ENCODE measurements at places on chromosomes 11 and 22.

GRCh38 chr11:73070653-73071052 is 71.5 kb downstream of the FCHSD2 start:
- H3K4me1 ChIP-seq: peaks cover 32% of the 10 kb centered on the region
- H3K27me3 ChIP-seq: no peaks in the 10 kb centered on the region

- peaks cover 13% of the 10 kb centered on the region for H3K4me1 ChIP-seq
- DNase-seq: peak; percentile 27
- H3K36me3 ChIP-seq: no peaks in the 10 kb centered on the region
- H3K27me3 ChIP-seq: peaks cover 2% of the 10 kb centered on the region
Measured at GRCh38 chr22:45999379-45999971, 22.5 kb upstream of the WNT7B start.

GRCh38 chr22:48581796-48582469 is 1245.7 kb downstream of the BRD1 start:
- H3K27ac ChIP-seq: no peak overlapping the region
- no peaks in the 10 kb centered on the region for H3K36me3 ChIP-seq
- no peaks in the 10 kb centered on the region for H3K4me1 ChIP-seq
- DNase-seq: no peak
- peaks cover 9% of the 10 kb centered on the region for H3K27me3 ChIP-seq

DNA sequence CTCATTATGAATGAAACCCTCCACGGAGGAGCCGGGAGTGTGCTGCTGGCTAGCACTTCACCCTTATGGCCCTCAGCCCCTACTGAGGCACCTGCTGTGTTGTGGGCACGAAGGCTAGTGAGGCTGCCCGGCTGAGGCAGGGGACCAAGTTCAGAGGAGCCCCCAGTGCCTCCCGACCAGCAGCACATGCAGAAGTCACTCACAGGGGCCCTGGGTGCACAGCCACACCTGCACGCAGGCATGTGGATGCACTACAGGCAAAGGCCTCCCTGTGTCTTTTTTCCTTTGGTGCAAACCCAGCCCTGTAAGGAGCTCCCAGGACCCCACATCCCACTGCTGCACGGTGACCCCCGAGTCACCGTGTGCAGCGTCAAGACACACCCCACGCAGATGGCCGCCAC is 261.5 kb downstream of the BRD1 start:
- no peak overlapping the region for H3K27ac ChIP-seq
- peak; percentile 20 for DNase-seq
- H3K4me1 ChIP-seq: no peaks in the 10 kb centered on the region

GRCh38 chr11:116731097-116731761 is 41.6 kb downstream of the BUD13 start:
- no peaks in the 10 kb centered on the region for H3K27me3 ChIP-seq
- H3K4me3 ChIP-seq: no peak overlapping the region
- no peak overlapping the region for H3K27ac ChIP-seq
- peaks cover 8% of the 10 kb centered on the region for H3K4me1 ChIP-seq

- peaks cover 11% of the 10 kb centered on the region for H3K27me3 ChIP-seq
- H3K27ac ChIP-seq: no peak overlapping the region
- H3K4me1 ChIP-seq: no peaks in the 10 kb centered on the region
- H3K4me3 ChIP-seq: no peak overlapping the region
- no peak for DNase-seq
- no peaks in the 10 kb centered on the region for H3K36me3 ChIP-seq
Measured at GRCh38 chr11:110081462-110082376, 11.5 kb upstream of the ZC3H12C start.

DNA sequence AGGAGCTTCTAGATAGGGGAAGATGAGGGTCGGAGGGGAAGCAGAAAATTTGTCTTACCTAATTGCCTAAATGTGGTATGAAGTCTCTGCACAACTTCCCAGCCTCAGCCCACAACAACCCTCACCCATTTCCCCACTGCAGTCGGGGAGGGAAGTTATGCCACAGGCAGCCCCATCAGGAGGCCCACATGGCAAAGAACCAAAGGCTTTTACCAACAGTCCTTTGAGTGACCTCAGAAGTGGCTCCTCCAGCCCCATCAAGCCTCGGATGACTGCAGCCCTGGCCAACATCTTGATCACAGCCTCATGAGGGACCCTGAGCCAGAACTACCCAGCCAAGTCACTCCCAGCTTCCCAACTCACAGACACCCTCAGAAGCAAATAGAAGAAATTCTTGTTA is 54.8 kb downstream of the CHST1 start:
- DNase-seq: no peak
- peaks cover 21% of the 10 kb centered on the region for H3K27me3 ChIP-seq
- H3K36me3 ChIP-seq: no peaks in the 10 kb centered on the region
- H3K4me1 ChIP-seq: no peaks in the 10 kb centered on the region

DNA sequence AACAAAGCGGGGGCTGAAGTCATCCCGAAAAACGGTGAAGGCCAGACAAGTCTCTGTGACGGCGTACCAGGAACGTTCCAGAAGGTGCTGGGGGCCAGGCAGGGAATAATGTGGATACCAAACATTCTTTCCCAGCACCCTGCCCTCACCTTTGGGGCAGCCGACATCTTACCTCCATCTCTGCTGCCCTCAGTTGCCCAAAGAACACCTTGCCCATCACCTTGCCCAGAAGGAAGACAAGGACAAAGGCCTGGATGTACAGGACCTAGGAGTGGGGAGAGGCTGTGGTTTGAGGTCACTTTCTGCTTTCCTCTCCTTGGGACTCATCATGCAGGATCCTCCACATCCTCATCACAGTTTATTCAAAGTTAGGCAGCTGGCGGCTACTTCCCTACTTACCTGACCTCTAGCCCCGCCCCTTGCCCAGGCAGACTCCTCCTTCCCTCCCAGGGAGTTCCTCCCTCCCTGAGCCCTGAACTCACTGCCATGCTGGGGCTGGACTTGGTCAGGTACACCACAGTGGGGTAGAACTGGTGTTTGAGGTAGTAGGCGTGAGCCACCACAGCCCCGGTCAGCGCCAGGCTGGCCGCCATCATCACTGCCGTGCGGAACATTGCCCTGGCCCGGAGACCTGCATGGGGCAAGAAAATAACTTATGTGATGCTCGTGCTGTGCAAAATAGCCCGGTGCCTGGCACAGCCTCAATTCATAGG is 1.2 kb downstream of the SYVN1 start:
- H3K27me3 ChIP-seq: no peaks in the 10 kb centered on the region
- peak; percentile 66 for DNase-seq
- H3K27ac ChIP-seq: peak overlapping the region; percentile 100
- peaks cover 4% of the 10 kb centered on the region for H3K36me3 ChIP-seq
- H3K4me3 ChIP-seq: peak overlapping the region; percentile 99

GRCh38 chr11:13008625-13009475 is at the start of gene RASSF10:
Gene RASSF10 (plus strand): TSS chr11:13009316. CDS start chr11:13009577, 261 bp downstream.
- H3K36me3 ChIP-seq: no peaks in the 10 kb centered on the region
- peak; percentile 40 for DNase-seq
- H3K27ac ChIP-seq: no peak within 1 kb of the TSS
- peak within 1 kb of the TSS; percentile 40 for H3K4me3 ChIP-seq

DNA sequence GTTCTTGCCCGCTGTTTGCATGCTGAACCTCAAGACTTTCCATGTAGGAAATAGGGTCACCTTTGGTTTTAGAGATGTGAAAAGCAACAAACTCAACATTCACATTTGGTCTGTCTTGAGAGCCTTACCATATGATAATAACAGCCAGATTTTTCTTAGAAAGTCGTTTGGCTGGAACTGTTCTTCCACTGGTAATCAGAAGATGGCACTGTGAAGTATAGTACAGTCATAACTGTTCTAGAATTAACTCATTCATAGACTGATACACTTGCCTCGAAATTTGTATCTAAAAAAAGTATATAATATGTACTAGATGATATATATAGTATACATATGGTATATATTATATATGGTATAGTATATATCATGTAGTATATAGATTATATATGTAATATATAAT is 12.3 kb downstream of the LUZP2 start:
- H3K27me3 ChIP-seq: no peaks in the 10 kb centered on the region
- no peak for DNase-seq
- no peaks in the 10 kb centered on the region for H3K36me3 ChIP-seq
- no peak overlapping the region for H3K27ac ChIP-seq
- H3K4me3 ChIP-seq: no peak overlapping the region
- H3K4me1 ChIP-seq: no peaks in the 10 kb centered on the region

DNA sequence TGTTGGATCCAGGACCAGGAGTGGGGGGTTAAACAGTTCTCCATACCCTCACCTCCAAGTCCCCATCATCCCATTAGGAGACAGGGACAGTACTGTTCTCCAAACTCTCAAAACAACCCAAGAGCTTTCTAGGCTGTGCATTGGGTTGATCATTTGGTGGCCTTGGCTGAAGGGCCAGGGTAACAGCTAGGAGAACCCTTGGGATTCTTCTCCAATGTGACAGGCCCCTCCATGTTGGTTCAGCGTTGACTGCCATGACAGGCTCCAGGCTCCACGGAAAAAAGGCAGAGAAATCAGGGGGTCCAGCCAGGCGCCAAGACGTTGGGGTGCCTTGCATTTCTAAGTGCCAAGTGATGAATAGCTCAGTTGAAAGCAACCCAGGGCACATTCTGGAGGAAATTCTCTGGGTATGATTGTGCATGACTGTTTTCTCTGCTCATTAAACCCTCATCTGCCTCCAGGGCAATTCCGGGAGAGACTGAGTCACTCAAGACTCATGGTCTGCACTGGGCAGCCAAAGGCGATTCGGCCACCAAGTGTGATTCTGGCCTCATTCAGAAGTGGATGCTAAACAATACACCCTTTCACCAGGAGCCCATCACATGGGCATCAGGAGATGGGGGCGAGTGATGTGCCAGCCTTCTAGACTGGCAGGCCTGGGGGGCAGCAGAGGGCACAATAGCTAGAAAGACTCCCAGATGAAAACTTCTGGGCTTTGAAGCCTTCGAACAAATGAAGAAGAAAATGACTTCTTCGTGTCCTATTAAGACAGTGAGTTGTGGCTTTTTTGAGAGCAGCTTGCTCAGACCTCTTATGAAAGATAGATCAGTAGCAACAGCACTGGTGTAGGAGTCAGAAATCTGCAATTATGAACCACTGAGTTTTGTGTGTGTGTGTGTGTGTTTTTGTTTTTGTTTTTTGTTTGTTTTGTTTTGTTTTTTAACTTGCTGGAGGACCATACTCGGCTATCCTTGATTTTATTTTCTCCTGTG is 27.7 kb downstream of the CD44 start:
- H3K4me3 ChIP-seq: peak overlapping the region; percentile 81
- no peaks in the 10 kb centered on the region for H3K27me3 ChIP-seq
- no peak for DNase-seq
- H3K36me3 ChIP-seq: peaks cover 49% of the 10 kb centered on the region
- peak overlapping the region; percentile 97 for H3K27ac ChIP-seq
- peaks cover 88% of the 10 kb centered on the region for H3K4me1 ChIP-seq

GRCh38 chr11:122692444-122692843 is 36.9 kb downstream of the UBASH3B start:
- no peak overlapping the region for H3K4me3 ChIP-seq
- H3K36me3 ChIP-seq: peaks cover 20% of the 10 kb centered on the region
- peaks cover 51% of the 10 kb centered on the region for H3K4me1 ChIP-seq
- H3K27ac ChIP-seq: peak overlapping the region; percentile 54
- H3K27me3 ChIP-seq: no peaks in the 10 kb centered on the region
- no peak for DNase-seq

GRCh38 chr11:1303126-1303821 is 6.2 kb downstream of the TOLLIP start:
- no peak for DNase-seq
- no peaks in the 10 kb centered on the region for H3K36me3 ChIP-seq
- H3K4me3 ChIP-seq: no peak overlapping the region
- no peak overlapping the region for H3K27ac ChIP-seq

- peaks cover 4% of the 10 kb centered on the region for H3K27me3 ChIP-seq
- no peak overlapping the region for H3K27ac ChIP-seq
Measured at GRCh38 chr11:5252192-5252918, 2.2 kb downstream of the HBG2 start.

DNA sequence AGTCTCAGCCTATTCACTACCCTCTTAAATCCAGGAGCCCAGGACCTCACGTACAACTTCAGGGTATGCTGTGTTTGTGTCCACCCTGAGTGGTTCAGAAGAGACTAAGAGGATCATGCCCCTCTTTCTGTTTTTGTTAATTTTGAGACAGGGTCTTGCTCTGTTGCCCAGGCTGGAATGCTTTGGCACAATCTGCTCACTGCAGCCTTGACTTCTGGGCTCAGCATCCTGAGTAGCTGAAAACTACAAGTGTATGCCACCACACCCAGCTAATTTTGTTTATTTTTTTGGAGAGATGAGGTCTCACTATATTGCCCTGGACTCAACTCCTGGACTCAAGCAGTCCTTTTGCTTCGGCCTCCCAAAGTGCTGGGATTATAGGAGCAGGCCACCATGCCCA is 118.5 kb downstream of the NAT10 start:
- no peak overlapping the region for H3K4me3 ChIP-seq
- H3K36me3 ChIP-seq: no peaks in the 10 kb centered on the region
- DNase-seq: no peak
- H3K27me3 ChIP-seq: peaks cover 7% of the 10 kb centered on the region
- H3K27ac ChIP-seq: no peak overlapping the region
- H3K4me1 ChIP-seq: peaks cover 1% of the 10 kb centered on the region

GRCh38 chr22:49769691-49770546 is 57.8 kb downstream of the BRD1 start:
- H3K4me1 ChIP-seq: peaks cover 9% of the 10 kb centered on the region
- no peak overlapping the region for H3K27ac ChIP-seq
- no peaks in the 10 kb centered on the region for H3K27me3 ChIP-seq
- H3K36me3 ChIP-seq: peaks cover 8% of the 10 kb centered on the region
- peak; percentile 28 for DNase-seq

GRCh38 chr11:96043291-96043690 is 119.4 kb upstream of the MTMR2 start:
- H3K4me1 ChIP-seq: peaks cover 9% of the 10 kb centered on the region
- no peak overlapping the region for H3K4me3 ChIP-seq
- peaks cover 25% of the 10 kb centered on the region for H3K36me3 ChIP-seq

DNA sequence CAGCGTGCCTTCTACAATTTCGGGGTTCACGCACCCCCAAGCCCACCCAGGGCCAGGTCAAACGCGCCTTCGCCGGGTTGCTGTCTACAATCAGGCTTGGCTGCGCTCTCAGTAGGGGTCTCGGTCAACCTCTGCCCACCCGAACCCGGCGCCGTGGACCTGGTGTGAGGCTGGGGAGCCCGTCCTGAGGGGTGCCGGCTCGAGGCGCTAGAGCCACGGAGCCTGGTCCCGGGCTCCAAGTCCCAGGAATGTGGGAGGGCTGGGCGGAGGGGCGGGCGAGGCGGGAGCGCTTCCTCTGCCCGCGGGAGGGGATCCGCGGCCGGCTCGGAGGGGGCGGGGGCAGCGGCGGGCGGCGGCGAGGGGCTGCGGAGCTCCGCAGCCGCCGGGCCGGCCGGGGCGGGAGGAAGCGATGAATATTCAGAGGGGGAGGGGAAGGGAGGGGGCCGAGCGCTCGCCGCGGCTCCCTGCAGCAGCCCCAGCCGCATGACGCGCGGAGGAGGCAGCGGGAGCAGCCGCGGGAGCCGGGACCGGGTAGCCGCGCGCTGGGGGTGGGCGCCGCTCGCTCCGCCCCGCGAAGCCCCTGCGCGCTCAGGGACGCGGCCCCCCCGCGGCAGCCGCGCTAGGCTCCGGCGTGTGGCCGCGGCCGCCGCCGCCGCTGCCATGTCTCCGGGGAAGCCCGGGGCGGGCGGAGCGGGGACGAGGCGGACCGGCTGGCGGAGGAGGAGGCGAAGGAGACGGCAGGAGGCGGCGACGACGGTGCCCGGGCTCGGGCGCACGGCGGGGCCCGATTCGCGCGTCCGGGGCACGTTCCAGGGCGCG is at the start of gene PTPRJ:
Gene PTPRJ (plus strand): TSS at position 472 of the 819 bp plus-strand sequence. CDS start 354 bp downstream, outside the sequence.
- peak within 1 kb of the TSS; percentile 65 for H3K27ac ChIP-seq
- DNase-seq: peak; percentile 77
- peaks cover 15% of the 10 kb centered on the region for H3K36me3 ChIP-seq
- peaks cover 29% of the 10 kb centered on the region for H3K4me1 ChIP-seq

Data from activated naive CD8-positive, alpha-beta T cell treated with anti-CD3 and anti-CD28 coated beads, Interleukin-2, amount 10 ng/mL, durations not matched to agents 7 days and 5 days (primary cell).